ENCODE measurements at places on chromosomes 11 and 22.

DNA sequence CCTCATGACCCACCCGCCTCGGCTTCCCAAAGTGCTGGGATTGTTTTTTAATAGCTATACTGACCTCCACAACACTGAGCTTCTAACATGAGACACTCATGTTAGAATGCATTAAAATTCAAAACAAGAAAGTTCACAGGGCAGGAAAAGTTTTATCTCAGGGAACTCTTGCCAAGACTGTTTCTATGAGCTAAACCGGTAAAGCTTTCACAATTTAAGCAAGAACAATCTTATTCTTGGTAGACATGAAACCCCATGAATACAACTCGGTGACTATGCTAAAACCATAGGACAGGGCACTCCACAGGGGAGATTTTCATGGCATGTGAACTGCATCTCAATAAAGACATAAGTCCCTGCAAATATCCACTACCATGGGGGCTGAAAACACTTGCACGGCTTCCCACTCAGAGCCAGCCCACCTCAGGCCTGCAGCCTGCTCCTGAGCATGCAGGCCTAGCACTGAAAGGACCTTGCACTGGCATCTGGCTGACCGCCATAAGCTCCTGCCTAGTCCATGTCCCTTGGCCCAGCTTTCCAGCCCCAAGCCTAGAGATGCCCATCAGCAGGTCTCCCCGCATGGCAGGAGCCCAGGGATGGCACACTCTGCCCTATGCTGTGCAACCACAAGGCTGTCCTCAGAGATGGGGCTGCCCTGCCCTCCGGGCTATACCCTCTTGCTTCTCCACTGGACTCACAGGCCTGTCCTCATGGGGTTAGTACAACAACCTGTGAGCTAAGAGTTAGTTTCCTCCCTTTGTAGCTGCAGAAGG lies 58.4 kb downstream of the DGCR2 start:
- DNase-seq = no peak

DNA sequence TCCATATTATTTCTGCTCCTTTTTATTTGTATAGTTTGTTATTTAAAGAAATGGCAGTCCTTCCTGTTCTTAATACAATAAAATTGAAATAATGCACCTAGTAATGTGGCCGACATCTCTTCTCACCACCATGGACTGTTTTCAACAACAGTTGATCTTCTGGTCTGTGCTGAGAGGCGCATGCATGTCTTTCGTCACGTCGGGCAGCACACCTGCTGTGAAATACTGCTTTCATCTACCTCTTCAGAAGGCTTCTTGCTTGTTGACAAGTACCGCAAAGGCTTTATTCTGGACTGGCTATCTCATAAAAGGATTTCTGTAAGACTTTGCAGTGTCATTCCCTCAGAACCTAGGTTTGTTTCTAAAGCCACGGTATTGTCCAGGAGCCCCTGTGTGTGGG lies 13.9 kb upstream of the MYO18B start:
- DNase-seq = no peak

GRCh38 chr11:102580185-102580951 lies 44.8 kb downstream of the MMP20 start:
- no peak for DNase-seq

DNA sequence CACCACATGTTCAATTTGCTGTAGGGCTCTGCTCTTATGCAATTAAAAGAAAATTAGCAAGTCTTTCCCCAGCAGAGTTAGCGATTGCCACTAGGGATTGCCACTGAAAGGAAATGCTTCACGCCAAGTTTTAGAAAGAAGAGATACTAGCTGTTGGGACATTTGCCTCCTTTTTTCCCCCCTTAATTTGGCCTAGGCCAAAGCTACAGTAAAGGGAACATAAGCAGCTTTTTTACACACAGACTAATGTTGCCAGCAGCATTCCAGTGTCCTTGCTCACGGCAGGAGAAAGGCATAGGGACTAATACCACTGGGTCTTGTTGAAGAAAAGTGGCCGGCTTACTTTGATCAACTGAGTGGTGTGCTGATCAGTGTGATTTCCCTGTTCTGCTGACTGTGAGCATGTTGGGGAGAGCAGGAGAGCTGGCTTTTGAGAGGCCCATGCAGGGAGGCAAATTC lies 71.2 kb downstream of the PHF21A start:
- no peak for DNase-seq

DNA sequence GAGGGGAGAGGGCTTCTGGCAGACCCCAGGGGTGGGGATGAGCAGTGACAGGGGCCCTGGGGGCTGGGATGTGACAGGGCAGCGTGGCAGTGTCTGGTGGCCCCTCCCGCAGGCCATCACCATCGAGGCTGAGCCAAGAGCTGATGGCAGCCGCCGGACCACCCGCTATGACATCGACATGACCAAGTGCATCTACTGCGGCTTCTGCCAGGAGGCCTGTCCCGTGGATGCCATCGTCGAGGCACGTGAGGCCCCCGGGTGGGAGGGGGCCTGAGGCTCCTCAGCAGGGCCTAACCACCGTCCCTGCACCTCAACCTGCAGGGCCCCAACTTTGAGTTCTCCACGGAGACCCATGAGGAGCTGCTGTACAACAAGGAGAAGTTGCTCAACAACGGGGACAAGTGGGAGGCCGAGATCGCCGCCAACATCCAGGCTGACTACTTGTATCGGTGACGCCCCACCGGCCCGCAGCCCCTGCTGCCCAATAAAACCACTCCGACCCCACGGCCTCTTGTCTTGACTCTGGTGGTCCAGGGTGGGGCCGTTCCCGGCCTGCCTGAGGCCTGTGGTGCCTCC lies 2.6 kb upstream of the TCIRG1 start:
- no peak for DNase-seq

- no peak for DNase-seq
Observed at GRCh38 chr11:63961608-63962412, 12.6 kb upstream of the COX8A start.

DNA sequence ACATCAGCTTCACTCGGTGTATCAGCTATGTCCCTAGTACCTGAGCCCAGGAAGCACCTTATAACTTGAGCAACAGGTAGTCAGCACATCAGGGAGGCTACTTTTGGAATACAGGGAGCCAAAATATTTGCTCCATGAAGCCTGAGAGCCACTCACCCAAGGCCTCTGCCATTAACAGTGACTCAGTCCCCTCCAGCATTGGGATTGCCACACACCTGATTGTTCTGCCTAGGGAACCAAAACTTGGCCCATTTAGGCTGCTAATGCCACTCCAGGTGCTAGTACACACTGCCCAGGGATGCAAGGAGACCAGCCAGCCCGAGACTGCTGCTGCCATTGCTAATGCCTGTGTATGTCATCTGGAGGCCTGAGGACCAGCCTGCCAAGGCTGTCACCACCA lies 773.6 kb upstream of the TENM4 start:
- no peak for DNase-seq

DNA sequence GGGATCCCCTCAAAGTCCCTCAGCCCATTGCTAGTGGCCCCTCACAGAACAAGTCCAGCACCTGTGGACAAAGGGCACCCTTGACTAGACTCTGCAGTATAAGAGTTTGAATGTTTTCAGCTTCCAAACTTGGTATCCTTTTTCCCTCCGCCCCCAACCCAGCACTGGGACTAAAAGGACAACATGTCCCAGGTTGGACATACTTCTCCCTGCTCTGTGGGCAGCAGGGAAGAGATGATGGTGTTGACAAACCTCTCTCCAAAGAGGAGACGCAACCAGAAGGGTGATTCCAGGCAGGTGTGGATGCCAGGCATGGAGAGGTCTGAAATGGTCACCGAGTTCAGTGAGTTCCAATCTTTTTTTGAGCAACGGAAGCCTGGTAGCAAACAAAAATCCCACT lies 4.5 kb upstream of the MYOD1 start:
- no peak for DNase-seq

DNA sequence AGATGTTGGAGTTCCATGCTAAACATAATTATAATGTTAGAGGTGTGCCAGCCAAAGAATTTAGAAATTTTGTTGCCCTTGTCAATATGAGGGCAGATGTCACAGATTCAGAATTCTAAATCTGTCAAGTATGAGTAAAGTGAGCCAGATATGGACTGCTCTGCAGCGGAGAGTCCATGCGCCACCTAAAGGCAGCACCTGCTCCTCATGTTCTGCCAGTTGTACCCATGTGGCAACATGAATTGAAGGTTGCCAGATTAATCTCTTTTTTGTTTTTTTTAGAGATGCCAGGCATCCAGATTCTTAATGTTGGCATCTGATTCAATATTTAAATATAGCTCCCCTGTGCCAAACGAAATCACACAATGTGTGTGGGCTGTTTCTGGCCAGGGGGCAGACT lies 678.6 kb upstream of the ANO5 start:
- DNase-seq = no peak

- no peak for DNase-seq
Observed at GRCh38 chr22:35306350-35306967, 6.8 kb downstream of the TOM1 start.

- DNase-seq = no peak
Observed at GRCh38 chr22:32839831-32840584, 38.5 kb downstream of the TIMP3 start.

- DNase-seq = no peak
Observed at GRCh38 chr11:7520011-7520942, 6.5 kb downstream of the PPFIBP2 start.

DNA sequence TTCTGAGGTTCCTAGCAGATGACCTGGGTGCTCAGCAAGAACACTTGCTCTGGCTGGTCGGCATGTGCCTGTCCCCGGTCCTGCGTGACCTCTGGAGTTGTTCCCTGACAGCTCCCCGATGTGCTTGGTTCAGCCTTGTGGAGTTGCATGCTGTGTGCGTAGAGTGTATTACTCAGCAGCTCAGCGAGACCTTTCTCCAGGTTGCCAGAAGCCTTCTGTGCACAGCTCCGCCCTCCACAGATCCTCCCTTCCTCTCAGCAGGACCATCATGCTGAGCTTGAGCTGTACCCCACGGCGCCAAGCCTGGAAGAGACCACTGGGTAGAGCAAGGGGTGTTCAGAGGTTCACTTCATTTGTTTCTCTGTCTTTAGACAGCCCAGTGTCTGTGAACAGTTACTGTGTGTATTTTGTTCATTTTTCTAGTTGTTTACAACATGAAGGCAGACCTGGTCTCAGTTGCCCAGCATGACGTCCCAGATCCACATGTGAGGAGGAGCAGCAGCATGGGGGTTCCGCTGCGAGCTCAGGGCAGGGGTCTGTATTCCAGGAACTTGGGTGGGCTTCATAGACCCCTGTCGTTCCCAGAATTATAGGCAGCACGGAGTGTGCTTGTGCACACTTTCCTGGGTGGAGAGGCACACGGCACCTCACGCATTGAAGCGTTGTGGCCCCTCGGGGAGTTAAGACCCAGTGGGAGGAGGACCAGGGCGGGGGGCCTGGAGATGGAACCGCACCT lies 148.6 kb downstream of the IGLL1 start:
- no peak for DNase-seq
